ENCODE measurements at places on chromosomes 5 and 9.
A peak's percentile ranks its signal among the peaks of the same experiment; 100 is the strongest.

- DNase-seq, result no peak
Observed at GRCh38 chr9:12652973-12653372, 40.2 kb upstream of the TYRP1 start.

DNA sequence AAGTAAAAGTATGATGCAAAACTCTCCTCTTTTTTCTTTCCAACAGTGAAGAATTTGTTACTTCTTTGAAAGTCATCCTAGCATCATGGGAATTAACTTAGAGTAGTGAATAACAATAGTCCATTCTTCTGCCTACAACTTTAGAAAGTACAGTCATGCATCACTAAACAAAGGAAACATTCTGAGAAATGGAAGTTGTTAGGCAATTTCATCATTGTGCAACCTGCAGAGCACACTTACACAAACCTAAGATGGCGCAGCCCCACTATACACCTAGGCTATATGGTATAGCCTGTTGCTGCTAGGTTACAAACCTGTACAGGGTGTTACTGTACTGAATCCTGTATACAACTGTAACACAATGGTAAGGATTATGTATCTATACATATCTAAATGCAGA is 1209.3 kb upstream of the C9orf72 start:
- no peak for DNase-seq

GRCh38 chr5:90131383-90132133 is 278.0 kb downstream of the CETN3 start:
- DNase-seq, result no peak

- DNase-seq, result no peak
Observed at GRCh38 chr9:113913426-113914195, 37.5 kb downstream of the ZNF618 start.

- no peak for DNase-seq
Observed at GRCh38 chr5:80054682-80055081, 19.5 kb downstream of the THBS4 start.

DNA sequence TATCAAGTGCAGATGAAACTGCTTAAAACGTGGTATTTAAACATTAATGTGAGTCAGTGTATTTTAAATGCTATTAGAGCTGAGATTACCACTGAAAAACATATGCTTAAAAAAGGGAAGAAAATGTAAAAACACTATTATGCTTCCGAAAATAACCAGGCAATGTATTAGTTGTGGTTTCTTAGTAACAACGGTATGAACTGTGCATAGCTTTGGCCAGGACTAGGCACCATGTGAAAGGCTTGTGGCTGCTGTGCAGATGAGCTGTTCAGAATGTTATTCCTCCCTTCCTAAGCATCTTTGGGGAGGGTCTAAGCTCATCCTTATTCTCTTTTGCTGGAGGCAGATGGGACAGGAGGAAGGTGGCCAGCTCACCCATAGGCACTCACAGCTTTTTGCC is 84.9 kb downstream of the NTRK2 start:
- no peak for DNase-seq

GRCh38 chr5:91263898-91264297 is 119.2 kb downstream of the ARRDC3 start:
- no peak for DNase-seq

DNA sequence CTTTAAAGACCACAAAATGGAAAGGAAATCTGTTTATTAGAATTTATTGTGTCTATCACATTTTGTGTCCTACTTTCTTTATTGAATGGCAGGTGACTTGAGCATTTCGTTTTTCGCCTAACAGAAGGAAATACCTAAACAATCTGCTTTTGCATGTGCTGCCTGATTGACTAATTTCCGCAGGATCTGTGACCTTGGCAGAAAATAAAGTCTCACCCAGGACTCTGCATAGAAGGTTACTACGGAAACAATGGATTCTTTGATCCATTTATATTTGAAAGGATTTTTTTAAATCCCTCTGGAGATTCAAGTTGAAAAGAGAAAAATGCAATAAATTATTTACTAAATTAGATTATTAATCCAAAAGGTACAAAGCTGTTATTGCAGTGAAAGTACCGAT is 61.0 kb upstream of the CAST start:
- DNase-seq, result no peak

DNA sequence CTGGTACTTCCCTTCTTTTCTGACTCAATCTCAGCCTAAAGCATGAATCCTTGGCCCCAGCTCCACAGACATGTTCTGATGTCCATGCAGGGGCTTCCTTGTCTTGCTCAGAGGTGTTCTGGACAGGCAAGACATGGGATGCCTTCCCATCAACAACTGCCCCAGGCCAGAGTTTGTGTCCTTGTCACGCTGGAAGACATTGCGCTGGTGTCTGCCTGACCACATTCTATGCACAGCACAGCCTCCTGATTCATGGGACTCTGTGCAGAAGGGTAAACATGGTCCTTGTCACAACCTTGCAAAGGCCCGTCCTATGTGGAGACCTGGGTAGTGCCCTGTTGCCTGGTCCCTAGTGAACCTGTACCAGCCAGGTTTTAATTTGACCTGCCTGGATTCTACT is 212.2 kb downstream of the FSTL4 start:
- DNase-seq, result no peak

- DNase-seq, result peak; percentile 10
Observed at GRCh38 chr9:35859310-35859989, 10.8 kb downstream of the OR13J1 start.

DNA sequence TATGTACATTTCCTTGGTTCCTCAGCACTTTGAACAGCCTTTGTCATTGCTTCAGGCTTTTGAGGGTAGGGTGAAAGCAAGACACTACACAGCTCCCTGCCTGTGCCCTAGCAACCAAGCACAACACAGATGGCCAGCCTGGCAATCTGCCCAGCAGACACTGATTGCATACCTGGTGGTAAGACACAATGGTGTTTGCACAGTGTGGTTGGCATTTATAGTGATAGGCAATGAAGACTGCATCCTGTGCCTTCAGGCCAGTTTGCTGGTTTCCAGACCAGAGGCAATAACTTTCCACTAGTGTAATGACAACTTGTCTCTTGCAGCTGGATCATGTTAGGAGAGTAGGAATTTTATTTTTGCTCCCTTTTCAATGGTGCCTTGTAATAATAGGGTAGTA is 144.5 kb upstream of the TNC start:
- DNase-seq, result no peak

DNA sequence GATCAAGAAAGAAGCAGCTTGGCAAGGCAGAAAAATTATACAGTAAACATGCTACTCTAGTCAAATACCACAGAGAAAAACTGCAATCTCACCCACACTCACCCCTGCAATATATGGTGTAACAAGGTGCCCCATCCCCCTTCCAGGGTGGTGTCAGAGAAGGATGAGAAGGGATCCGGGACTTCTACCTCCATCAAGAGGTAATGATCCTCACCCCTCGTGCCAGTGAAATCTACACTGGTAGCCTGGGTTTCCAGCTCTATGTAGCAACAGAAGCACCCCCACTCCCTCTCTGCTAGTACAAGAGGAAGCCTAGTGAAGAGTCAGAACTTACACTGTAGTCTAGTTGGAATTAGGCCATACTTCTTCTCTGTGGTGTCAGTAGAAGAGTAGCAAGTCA is 18.9 kb downstream of the SLCO4C1 start:
- no peak for DNase-seq

DNA sequence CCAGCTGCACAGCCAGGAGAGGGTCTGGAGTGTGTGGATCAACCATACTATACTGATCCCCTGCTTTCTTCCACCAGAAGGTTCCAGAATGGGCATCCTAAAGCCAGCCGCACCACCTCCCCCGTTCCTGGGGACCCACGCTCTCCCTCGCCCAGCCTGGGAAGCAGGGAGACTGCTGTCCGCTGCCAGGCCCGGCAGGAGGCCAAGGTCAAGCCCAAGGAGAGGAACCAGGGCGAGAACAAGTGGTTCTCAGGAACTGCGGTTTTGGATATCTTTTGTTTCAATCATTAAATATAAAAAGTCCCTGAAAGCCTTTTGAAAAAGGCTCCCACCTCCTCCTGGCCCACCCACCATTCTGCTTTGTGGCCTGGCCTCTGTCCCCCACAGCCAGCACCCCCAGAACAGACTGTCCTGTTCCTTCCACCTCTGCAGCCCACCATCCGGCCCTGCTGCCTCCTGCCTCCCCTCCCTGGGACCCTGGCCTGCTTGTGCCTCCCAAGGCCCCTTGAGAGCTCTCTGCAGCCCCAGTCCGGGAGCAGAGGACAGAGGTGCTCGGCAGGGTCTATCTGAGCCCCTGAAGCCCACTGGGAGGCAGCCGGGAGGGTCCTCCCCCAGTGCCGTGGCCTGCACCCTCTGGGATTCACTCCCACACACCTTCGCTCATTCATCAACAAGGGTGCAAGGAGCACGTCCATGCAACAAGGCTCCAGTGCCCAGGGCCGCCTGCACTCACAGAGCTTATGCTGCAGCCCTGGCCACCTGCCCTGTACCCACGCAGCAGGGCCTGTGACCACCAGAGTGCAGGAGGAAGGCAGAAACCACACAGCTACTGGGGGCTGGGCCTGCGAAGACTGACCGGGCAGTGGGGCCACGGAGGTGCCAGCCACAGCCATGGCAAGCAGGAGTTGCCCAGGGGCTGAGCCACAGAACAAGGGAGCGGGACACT is 614 bp upstream of the LCN6 start:
- no peak for DNase-seq

GRCh38 chr5:168390491-168390890 is 95.8 kb upstream of the RARS1 start:
- DNase-seq, result no peak

- DNase-seq, result no peak
Observed at GRCh38 chr5:111935835-111936234, 178.8 kb upstream of the NREP start.

DNA sequence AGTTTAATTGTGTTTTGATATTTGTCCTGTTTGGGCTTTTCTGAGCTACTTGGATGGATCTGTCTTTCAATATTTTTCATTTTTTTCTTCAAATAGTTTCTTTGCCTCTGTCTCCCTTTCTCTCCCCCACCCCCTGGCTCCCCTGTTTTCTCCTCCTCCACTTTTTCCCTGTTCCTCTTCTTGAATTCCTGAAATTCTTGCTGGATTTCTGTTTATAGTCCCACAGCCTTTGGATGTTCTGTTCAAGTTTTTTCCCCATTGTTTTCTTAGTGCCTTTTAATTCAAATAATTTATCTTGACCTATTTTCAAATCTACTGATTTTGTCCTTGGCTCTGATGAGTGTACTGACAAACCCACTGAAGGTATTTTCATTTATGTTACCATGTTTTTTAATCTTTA is 113.0 kb downstream of the VPS13A start:
- DNase-seq, result no peak

DNA sequence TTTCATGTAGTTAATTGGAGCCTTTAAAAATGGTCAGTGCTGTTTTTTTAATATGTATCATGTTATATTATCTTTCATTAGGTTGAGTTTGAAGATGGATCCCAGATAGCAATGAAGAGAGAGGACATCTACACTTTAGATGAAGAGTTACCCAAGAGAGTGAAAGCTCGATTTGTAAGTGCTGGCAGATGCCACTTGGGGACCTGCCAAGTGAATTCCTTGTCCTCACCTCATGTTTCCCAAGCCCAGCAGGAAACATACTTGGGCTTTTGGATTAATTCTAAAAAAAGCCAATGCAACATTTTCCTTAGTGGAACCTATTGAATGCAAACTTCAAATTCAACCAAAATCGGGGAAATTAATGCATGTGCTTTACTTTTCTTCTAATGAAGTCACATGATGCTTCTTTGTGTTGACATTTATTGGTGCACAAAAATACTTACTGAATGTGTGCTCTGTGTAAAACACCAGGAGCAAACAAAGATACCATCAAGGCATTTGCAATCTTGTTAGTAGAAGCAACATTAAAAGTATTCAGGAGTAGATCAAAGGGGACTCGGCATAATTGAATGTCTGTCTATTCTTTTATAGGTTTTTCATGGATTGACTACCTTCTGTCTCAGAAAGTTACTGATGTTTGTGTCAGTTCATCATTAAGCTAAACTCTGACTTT is 412.1 kb downstream of the KDM4C start:
- DNase-seq, result no peak

- no peak for DNase-seq
Observed at GRCh38 chr5:115306011-115306536, 9.6 kb upstream of the CCDC112 start.

GRCh38 chr5:34789021-34789531 is 49.9 kb upstream of the TTC23L start:
- DNase-seq, result no peak

- DNase-seq, result no peak
Observed at GRCh38 chr5:158543539-158544387, 556.0 kb downstream of the EBF1 start.

DNA sequence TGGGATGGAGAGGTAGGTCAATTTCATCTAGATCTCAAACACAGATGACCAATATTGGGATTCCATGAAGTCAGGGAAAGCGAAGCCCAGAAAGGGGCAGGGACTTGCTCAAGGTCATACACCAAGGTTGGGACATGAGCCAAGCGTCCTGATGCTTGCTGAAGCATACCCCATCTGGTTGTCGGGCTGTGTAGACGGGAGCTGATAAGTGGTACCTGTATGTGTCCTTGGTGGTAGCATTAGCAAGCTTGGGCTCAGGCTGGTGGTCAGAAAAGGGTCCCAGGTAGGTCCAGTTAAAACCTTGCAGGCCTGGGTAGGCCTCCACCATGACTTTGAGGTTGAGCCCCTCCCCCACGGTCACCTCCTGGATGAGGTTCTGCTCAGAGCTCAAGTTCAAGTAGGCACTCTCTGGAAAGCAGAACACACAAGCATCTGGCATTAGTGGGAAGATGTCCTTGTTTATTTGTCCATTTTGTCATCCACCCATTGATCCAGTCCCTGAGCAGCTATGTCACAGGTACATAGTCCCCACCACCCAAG is 13.2 kb downstream of the CSF1R start:
- DNase-seq, result no peak

DNA sequence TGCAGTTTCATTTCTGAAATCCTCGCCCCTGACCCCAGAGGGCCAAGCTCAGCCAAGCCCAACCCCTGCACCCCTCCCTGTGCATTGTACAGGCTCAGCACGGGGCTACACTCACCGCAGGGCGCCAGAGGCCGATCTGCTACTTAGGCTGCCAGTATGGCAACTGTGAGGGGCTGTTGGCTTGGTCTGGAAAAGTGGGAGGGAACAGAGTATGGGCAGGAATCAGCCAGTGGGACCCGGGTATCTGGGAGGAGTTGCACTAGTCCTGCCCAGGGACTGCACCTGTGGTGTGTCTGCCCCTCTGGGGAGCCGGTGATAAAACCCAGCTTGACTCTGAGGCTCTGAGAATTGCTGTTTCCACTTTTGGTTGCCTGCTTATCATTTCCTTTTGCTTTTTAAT is 167.4 kb upstream of the KIF2A start:
- DNase-seq, result no peak

GRCh38 chr5:8981016-8981415 is 564.9 kb downstream of the SEMA5A start:
- no peak for DNase-seq

DNA sequence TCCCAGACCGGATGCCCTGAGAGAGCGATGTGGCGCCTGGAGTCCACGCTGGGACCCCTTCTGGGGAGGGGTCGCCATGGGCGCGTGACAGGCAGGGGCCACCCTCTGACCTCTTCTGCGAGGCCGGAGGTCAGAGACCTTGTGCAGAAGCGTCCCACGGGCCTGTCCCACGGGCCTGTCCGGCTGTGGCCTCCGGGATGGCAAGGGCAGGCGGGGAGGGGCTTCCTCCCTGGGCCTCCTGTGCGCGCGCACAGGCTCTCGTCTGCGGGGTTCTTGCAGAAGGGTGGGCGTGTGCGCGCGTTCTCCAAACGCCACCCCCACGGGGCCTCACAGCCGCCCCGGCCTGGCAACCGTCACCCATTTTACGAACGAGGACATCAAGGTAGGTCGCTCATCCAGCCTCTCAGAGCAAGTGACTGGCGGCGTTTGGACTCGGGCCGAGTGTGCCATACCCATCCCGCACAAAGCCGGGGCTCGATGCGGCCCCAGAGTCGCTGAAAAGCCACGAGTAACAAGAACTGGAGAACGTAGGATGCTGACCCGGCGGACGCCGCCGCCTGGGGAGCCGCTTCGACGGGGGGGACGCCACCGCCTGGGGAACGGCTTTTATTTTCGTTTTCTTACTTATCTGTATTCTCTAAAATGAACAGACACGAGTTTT is 897 bp downstream of the AHRR start:
- DNase-seq, result no peak
